ENCODE measurements at places on chromosomes 7 and 10. TPM values are rescaled to one million over a fixed set of nuclear protein-coding genes. Genes with fewer than 3 reads are reported as not detected.

The PNLIPRP1 gene
- not detected for total RNA-seq

The CDC14C gene
- not detected for total RNA-seq

The RPP30 gene
- total RNA-seq, result 75.8 TPM

The ACBD7 gene
- total RNA-seq, result 0.94 TPM

The GPR15LG gene
- not detected for total RNA-seq

The STEAP1B gene
- not detected for total RNA-seq

The ATRNL1 gene
- not detected for total RNA-seq

The MRPS24 gene
- 153 TPM for total RNA-seq

The CYP2C8 gene
- total RNA-seq, result not detected

The ST8SIA6 gene
- total RNA-seq, result not detected

The WIPF3 gene
- total RNA-seq, result not detected

The ABLIM1 gene
- total RNA-seq, result 157 TPM

The SFRP5 gene
- total RNA-seq, result not detected

The CAV2 gene
- total RNA-seq, result not detected

The ANKRD1 gene
- total RNA-seq, result not detected

The CALHM3 gene
- not detected for total RNA-seq

The STRIP2 gene
- total RNA-seq, result 76.0 TPM

The ERV3-1 gene
- 10.6 TPM for total RNA-seq

The AGMO gene
- not detected for total RNA-seq

The PPIF gene
- 95.6 TPM for total RNA-seq

The GSDME gene
- 6.8 TPM for total RNA-seq

The ADAP1 gene
- total RNA-seq, result 8.0 TPM

The CAMK1D gene
- total RNA-seq, result 11.3 TPM

The SFXN3 gene
- 17.1 TPM for total RNA-seq

The ERVW-1 gene
- not detected for total RNA-seq

The GPER1 gene
- not detected for total RNA-seq

The RARRES2 gene
- not detected for total RNA-seq

The CASTOR2 gene
- total RNA-seq, result 2.1 TPM

The CALML3 gene
- total RNA-seq, result not detected

The FAM180A gene
- not detected for total RNA-seq

Data from activated naive CD4-positive, alpha-beta T cell treated with anti-CD3 and anti-CD28 coated beads for 36 hours (primary cell).